Neural crest cell (in vitro differentiated cells): ENCODE measurements at places on chromosomes 4 and X. TPM values are rescaled to one million over a fixed set of nuclear protein-coding genes. Genes with fewer than 3 reads are reported as not detected.

DNA sequence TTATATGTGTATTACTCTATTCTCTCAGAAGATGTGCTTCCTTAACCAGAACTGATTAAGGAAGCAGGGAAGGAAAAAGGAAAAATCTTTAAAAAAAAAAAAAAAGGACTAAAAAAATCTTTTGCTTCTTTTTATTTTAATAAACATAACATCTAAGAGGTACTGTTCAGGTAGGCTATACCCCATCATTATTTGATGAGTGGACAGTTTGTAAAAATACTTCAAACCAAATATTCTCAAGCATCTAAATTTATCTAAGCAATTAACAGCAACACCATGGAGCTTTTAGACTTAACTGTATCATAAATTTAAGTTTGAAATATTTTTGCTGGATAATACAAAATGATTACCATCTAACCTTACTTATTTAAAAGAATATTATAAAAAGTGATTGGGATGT, 168.9 kb downstream of the MAB21L2 start:
- H3K4me1 ChIP-seq = no peaks in the 10 kb centered on the region
- H3K4me3 ChIP-seq = no peak overlapping the region
- H3K36me3 ChIP-seq = no peaks in the 10 kb centered on the region
- no peak overlapping the region for H3K27ac ChIP-seq

DNA sequence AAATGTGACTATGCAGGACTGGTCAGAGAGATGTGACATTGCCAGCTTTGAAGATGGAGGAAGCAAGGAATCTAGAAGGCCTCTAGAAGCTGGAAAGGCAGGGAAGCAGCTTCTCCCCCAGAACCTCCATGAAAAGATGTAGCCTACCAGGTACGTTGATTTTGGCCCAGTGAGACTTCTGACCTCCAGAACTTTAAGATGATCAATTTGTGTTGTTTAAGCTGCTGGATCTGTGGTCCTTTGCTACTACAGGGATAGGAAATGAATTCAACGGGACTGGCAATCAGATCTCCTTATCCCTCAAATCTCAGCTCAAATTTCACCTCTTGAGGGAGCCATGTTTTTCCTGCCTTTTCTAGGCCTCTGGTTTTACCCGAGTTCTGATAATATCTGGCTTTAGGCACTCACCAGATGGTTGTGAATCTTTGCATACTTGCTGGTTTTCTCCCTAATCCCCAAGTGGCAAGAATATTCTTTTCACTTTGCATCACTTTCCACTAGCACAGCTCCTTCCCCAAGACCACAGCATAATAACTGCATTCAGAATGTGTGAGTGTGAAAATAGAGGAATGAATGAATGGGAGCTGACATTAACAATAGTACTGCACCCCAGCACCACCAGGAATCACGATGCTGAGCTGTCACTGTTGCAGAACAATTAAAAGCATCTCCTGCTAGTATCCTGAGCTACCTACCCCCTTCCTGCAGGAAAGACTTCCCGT, 25.5 kb upstream of the TMSB4X start:
- peak overlapping the region; percentile 50 for H3K27ac ChIP-seq
- peaks cover 50% of the 10 kb centered on the region for H3K4me1 ChIP-seq
- no peaks in the 10 kb centered on the region for H3K36me3 ChIP-seq
- H3K27me3 ChIP-seq = no peaks in the 10 kb centered on the region
- DNase-seq = no peak

- DNase-seq = no peak
- H3K36me3 ChIP-seq = no peaks in the 10 kb centered on the region
- no peaks in the 10 kb centered on the region for H3K27me3 ChIP-seq
- peaks cover 30% of the 10 kb centered on the region for H3K4me1 ChIP-seq
- no peak overlapping the region for H3K4me3 ChIP-seq
These were observed 13.0 kb downstream of the SH3BP2 start for GRCh38 chr4:2805712-2806389.

- no peak for DNase-seq
- H3K27ac ChIP-seq = no peak overlapping the region
- H3K36me3 ChIP-seq = no peaks in the 10 kb centered on the region
- H3K4me1 ChIP-seq = peaks cover 64% of the 10 kb centered on the region
- H3K4me3 ChIP-seq = no peak overlapping the region
- H3K27me3 ChIP-seq = no peaks in the 10 kb centered on the region
These were observed 28.3 kb downstream of the ADD1 start for GRCh38 chr4:2871911-2872310.

DNA sequence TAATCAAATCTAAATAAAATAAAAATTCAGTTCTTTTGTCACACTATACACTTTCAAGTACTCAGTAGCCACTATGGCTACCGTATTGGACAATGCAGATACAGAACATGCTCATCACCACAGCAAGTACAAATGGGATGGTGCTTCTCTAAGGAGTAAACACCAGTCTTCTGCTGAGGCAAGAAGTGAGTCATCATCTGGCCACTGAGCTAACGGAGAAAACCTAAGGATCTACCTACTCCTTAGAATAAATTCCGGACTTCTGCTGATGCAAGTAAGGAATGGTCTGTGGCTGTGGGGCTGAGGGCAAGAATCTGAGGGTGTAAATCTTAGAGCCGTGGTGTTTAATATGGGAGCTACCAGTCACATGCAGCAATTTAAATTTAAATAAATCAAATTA, 11.3 kb upstream of the RBMXL3 start:
- H3K27ac ChIP-seq = no peak overlapping the region
- no peaks in the 10 kb centered on the region for H3K4me1 ChIP-seq
- DNase-seq = no peak
- H3K36me3 ChIP-seq = peaks cover 3% of the 10 kb centered on the region

DNA sequence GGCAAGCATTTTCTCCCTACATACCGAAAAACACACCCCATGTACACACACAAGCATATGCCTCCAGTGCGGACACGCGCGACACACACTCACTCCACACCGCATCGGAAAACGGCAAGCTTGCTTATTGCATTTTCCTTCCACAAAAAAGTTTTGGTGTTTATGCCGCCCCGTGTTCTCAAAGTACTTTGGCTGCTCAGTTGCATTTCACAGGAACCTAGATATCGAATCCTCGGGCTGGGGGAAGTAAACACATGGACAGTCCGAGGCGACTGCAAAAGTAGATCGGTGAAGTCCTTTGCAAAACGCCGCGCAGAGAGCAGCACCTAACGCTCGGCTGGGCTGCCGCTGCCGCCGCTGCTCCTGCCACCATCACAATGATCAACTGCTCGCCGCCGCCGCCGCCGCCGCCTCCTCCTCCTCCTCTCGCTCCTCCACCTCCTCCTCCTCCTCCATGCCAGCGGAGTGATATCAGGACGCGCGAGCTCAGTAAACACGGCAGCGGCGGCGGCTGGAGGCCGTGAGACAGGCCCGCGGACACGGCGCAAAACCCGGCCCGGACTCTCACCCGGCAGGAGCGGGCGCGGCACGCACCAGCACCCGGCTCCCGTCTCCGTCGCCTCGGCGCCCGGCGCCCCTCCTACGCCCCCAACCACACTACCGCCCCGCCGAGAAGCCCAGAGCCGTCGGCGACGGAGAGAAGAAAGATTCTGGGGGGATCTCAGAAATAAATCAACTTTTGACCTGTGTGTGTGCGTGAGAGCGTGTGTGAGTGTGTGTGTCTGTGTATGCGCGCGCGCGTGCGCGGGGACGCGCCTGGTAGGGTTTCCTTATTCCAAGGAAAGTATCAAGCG, at the start of gene MAML3:
TSS of gene MAML3 (minus strand) at position 467 of the 854 bp plus-strand sequence. CDS start 857 bp downstream, outside the sequence.
- peaks cover 2% of the 10 kb centered on the region for H3K27me3 ChIP-seq
- peaks cover 28% of the 10 kb centered on the region for H3K4me1 ChIP-seq
- peak within 1 kb of the TSS; percentile 98 for H3K27ac ChIP-seq
- no peaks in the 10 kb centered on the region for H3K36me3 ChIP-seq

Gene HSD17B13
- not detected in 2 replicates for total RNA-seq

Gene NKRF
- total RNA-seq = 13.6 and 13.9 TPM in 2 replicates

DNA sequence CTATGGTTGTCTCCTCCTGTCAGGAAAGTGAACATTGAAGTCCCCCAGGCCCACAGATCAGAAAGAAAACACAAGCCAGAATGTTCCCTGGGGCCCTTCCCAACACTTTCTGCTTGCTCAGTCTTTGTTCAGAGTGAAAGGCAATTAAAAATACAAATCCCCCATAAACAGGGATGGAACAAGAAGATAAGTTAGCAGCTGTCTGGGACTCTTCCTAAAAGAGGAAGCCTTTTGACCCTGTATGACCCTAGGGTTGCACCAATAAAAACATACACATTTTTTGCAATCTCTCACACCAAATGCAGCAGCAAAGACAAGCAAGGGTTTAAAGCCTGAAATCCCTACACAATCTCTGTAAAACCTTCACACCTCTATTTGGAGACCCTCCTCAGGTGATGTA, 22.6 kb downstream of the IRF2 start:
- H3K27me3 ChIP-seq = no peaks in the 10 kb centered on the region
- H3K36me3 ChIP-seq = peaks cover 9% of the 10 kb centered on the region
- H3K27ac ChIP-seq = peak overlapping the region; percentile 51
- no peak for DNase-seq
- H3K4me3 ChIP-seq = no peak overlapping the region

- DNase-seq = no peak
- no peaks in the 10 kb centered on the region for H3K36me3 ChIP-seq
- no peak overlapping the region for H3K27ac ChIP-seq
These were observed 136.1 kb downstream of the VSIG4 start for GRCh38 chrX:65903750-65904149.

Gene GNRHR
- not detected in 2 replicates for total RNA-seq

GRCh38 chrX:132648895-132649294, 160.1 kb upstream of the MBNL3 start:
- peaks cover 10% of the 10 kb centered on the region for H3K4me1 ChIP-seq
- no peaks in the 10 kb centered on the region for H3K36me3 ChIP-seq
- no peak for DNase-seq

Gene TEX11
- total RNA-seq = not detected in 2 replicates

Gene BANK1
- 0.11 and 0.44 TPM in 2 replicates for total RNA-seq

GRCh38 chr4:68589790-68590189, 13.7 kb upstream of the UGT2B17 start:
- no peaks in the 10 kb centered on the region for H3K4me1 ChIP-seq
- H3K27ac ChIP-seq = no peak overlapping the region
- no peak overlapping the region for H3K4me3 ChIP-seq
- no peaks in the 10 kb centered on the region for H3K27me3 ChIP-seq
- DNase-seq = no peak

Gene RAB33A
- total RNA-seq = 16.7 and 18.5 TPM in 2 replicates

DNA sequence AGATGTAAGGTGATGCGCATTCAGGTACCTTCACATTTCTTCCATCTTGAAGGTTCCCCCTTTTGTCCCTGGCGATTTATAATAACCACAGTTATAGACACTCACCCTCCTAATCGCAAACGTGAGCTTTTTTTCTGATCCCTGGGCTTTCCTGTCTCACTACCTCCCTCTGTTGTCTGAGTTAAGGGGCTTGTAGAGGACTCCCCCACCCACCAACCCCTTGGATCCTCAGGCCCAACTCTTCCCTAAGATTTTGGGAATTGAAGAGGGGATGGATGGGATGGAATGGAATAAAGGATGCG, 1.4 kb downstream of the CNKSR2 start:
- DNase-seq = no peak
- peaks cover 39% of the 10 kb centered on the region for H3K4me1 ChIP-seq
- H3K36me3 ChIP-seq = no peaks in the 10 kb centered on the region
- no peak overlapping the region for H3K27ac ChIP-seq
- peak overlapping the region; percentile 95 for H3K4me3 ChIP-seq

GRCh38 chrX:29024871-29025270, 437.6 kb downstream of the IL1RAPL1 start:
- H3K27ac ChIP-seq = no peak overlapping the region
- DNase-seq = no peak
- H3K36me3 ChIP-seq = no peaks in the 10 kb centered on the region
- H3K4me1 ChIP-seq = no peaks in the 10 kb centered on the region
- H3K4me3 ChIP-seq = no peak overlapping the region

GRCh38 chrX:121084903-121085611, 37.6 kb downstream of the GLUD2 start:
- H3K27ac ChIP-seq = no peak overlapping the region
- H3K4me1 ChIP-seq = no peaks in the 10 kb centered on the region
- no peak for DNase-seq

DNA sequence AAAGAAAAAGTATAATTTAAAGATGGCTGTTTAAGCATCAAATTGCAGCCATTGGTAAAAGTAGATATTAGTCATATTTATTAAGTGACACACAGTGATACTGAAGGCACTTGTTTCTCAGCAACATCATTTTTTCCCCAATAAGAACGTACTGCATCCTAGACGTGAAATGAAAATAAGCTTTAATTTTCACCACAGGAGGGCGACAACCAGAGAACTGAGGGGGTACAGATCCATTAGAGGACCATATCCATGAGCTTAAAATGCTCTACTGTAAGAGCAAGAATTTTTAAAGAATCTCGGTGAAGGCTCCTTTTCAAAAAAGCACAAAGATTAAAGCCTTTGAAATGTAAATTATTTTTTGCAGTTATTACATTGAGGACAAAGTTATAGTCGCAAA, 33.4 kb downstream of the FRG1 start:
- no peak overlapping the region for H3K4me3 ChIP-seq
- no peak for DNase-seq
- no peaks in the 10 kb centered on the region for H3K27me3 ChIP-seq
- H3K4me1 ChIP-seq = peaks cover 4% of the 10 kb centered on the region
- H3K27ac ChIP-seq = no peak overlapping the region

Gene ZIC3
- 2.2 and 2.3 TPM in 2 replicates for total RNA-seq

- peaks cover 33% of the 10 kb centered on the region for H3K27me3 ChIP-seq
- peak; percentile 30 for DNase-seq
- peak overlapping the region; percentile 95 for H3K27ac ChIP-seq
- peaks cover 5% of the 10 kb centered on the region for H3K4me1 ChIP-seq
These were observed 80.8 kb downstream of the HMGN5 start for GRCh38 chrX:81120936-81121371.

DNA sequence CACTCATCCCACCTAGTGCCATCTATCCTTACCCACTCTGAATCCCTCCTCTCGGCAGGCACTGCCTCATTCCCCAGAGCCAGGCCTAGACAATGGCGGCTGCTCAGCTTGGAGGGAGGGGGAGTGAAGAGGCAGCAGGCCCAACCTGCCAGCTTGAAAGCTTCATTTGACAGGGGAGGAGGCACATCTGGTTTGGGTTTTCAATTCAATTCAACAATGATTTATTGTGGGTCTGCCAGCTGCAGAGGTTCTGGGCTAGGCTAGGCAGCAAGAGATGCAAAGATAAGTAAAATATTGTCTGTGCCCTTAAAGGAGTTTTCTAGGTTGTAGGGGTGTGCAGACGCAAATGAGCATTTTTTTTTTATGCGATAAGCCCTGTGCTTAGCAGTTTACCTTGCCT, 58.5 kb downstream of the RTL9 start:
- H3K4me1 ChIP-seq = peaks cover 51% of the 10 kb centered on the region
- H3K4me3 ChIP-seq = no peak overlapping the region
- H3K27ac ChIP-seq = peak overlapping the region; percentile 60
- DNase-seq = no peak
- no peaks in the 10 kb centered on the region for H3K36me3 ChIP-seq

GRCh38 chr4:118969359-118969758, 80.7 kb downstream of the SYNPO2 start:
- peaks cover 33% of the 10 kb centered on the region for H3K4me1 ChIP-seq
- no peaks in the 10 kb centered on the region for H3K36me3 ChIP-seq
- H3K4me3 ChIP-seq = no peak overlapping the region
- DNase-seq = no peak

Gene MAOB
- 0.93 and 0.98 TPM in 2 replicates for total RNA-seq

Gene BTC
- 0.14 TPM in 1 of 2 replicates, not detected in the other for total RNA-seq

Gene VCX3A
- total RNA-seq = 0.58 and 0.68 TPM in 2 replicates

Gene PABPC1L2A
- 0.23 and 0.39 TPM in 2 replicates for total RNA-seq
